ENCODE measurements at places on chromosomes 4 and X. TPM values are rescaled to one million over a fixed set of nuclear protein-coding genes. Genes with fewer than 3 reads are reported as not detected.

Gene TMPRSS11F
- total RNA-seq, result not detected

Gene PRMT9
- 5.8 TPM for total RNA-seq

Gene AFF2
- 0.05 TPM for total RNA-seq

Gene SLC26A1
- 0.22 TPM for total RNA-seq

Gene GRIA2
- total RNA-seq, result not detected

Gene SYNPO2
- total RNA-seq, result 0.93 TPM

Gene TCEAL2
- not detected for total RNA-seq

Gene MAGEC3
- total RNA-seq, result not detected

Gene PNMA3
- total RNA-seq, result not detected

Gene CTAG2
- not detected for total RNA-seq

Gene CDS1
- 14.6 TPM for total RNA-seq

Gene BEX1
- total RNA-seq, result not detected

Gene CRMP1
- total RNA-seq, result not detected

Gene MTCP1
- total RNA-seq, result 10.7 TPM

Gene RGN
- total RNA-seq, result not detected

Gene NIPAL1
- 7.0 TPM for total RNA-seq

GRCh38 chrX:1450361-1451161, 2.1 kb downstream of the ASMTL start:
- DNase-seq, result no peak

DNA sequence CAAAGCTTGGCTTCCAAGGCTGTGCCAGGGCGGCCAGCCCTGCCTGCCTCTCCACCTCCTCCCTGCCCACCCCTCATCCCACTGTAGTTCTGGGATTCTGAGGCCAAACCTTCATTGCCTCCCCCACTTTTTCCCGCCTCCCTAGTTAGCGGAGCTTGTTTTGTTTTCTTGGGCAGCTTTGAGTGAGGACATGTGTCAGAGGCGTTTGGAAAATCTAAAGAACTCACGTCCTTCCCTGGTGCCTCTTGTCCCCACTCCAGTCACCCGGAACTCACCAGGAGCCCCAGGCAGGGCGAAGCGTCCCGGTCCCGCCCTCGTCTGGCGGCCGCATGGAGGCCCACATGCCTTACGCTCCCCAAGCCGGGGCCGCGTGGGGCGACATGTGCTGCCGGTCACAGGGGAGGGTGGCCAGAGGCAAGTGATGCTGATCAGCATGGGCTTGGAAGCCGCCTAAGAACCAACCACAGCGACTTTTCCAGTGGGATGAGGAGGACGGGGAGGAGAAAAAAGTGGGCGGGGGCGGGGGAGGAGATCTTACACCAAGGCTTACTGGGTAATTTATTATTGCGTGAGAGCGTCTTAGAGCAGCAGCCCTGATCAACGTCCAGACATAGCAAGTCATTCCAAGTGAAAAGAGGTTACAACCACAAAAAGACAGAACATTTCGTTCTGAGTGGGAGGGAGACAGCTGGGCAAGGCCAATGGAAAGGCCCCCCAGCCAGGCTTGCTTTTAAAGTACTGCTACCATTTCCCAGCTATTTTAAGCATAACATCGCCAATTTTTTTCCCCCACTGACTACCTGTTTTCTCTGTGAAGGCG, 48.5 kb downstream of the PRPS1 start:
- peak; percentile 78 for DNase-seq

DNA sequence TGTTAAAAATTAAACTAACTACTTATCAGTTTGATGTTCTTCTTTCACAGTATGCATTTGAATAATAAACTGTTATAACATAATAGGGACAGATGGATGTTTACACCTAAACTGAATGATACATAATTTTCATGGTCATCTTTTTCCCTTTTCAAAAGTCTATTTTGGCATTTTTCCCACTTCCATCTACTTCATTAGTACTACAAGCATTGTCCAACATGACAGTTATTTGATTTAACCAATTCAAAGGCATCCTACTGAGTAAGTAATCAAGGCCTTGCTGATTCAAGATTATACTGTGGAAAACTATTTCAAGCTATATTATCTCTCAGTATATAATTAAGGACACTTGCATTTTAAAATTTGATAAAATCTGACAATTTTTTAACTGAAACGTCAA, 212.9 kb downstream of the FAT4 start:
- no peak for DNase-seq

DNA sequence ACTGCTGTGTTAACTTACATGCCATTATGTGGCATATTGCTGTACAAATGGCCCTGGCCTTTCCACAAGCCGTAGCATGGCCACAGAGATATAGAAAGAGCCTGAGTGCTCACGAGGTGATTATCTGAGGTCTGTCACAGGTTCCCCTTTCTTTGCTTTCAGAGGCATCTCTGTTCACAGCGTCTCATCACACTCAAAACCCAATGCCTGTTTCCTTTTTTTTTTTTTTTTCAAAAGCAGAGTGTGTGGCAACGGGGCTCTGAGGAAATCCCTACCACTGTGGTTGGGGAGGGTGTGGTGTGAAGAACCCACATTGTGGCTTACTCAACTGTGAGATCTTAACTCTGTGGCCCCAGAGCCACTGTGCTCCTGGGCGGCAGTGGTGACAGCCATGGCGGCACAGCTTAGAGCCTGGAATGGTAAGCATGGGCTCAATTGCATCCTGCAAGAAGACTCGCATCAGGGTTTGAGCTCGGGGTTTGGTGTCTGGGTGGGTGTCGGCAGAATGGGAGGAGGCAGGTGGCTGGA, 30.8 kb downstream of the RTL5 start:
- DNase-seq, result no peak

DNA sequence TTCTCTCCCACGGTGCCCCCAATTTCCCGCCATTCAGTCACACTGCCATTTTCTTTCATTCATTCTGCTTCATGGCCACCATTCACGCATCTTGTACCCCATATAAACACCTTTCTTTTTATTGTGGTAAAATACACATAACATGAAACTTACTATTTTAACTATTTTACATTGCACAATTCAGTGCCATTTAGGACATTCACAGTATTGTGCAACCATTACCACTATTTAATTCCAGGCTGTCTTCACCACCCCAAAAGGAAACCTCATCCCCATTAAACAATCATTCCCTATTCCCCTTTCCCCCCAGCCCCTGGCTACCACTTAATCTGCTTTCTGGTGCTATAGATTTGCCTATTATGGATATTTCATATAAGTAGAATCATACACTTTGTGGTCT, 15.9 kb downstream of the SPACA5 start:
- no peak for DNase-seq

GRCh38 chr4:155005395-155006090, 202.9 kb upstream of the NPY2R start:
- peak; percentile 15 for DNase-seq

DNA sequence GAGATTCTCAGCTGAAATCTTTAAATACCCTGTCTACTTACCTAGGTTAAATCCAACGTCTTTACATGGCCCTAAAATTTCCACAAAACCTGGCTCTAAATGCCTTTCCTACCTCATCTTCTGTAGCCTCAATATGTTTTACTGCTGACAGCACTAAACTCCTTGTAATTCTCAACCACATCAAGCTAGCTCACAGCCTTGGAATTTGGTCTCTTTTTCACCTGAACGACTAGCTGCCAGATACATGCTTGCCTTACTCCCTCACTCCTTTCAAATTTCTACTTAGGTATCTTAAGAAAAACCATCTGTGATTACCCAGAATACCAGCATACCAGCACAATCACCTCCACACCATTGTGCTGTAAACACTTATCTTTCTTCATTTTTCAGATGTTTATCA, 635.6 kb upstream of the PCDH10 start:
- no peak for DNase-seq

- DNase-seq, result no peak
Observed at GRCh38 chr4:166422475-166422874, 549.4 kb downstream of the TLL1 start.

GRCh38 chrX:18461431-18461830, 36.0 kb downstream of the CDKL5 start:
- no peak for DNase-seq

GRCh38 chrX:132636080-132636479, 147.2 kb upstream of the MBNL3 start:
- DNase-seq, result no peak

DNA sequence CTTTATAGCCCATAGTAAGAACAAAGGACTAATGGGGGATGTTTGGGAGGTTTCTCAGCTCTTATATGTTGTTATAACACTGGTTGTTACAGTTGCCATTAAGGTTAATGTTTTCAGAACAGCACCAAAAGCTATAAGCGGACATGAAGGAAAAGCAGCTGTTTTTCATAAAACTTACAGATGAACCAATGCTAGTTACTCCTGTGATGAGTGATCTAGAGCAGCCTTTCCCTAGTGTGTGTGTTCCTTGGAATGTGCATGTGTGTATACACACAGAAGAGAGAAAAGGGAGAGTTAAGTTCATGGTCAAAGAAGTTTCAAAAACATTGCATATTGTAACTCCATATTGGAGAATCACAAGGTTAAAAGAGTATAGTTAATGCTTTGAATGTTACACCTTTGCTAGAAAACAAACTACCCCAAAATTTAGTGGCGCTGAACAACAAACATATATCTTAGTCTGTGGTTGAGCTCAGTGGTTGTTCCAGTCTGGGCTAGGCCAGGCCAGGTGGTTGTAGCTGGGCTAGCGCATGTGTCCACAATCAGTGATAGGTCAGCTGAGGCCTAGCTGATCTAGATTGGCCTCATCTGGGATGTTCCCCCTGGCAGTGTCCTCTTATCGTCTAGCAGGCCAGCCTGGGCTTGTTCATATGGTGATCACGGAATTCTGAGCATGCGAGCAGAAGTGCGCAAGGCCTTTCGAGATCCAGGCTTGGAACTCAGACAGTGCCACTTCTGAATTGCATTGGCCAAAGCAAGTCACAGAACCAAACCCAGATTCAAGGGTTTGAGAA, 151.0 kb downstream of the NHS start:
- DNase-seq, result no peak

GRCh38 chrX:19683358-19683757, 168.1 kb upstream of the MAP3K15 start:
- no peak for DNase-seq

DNA sequence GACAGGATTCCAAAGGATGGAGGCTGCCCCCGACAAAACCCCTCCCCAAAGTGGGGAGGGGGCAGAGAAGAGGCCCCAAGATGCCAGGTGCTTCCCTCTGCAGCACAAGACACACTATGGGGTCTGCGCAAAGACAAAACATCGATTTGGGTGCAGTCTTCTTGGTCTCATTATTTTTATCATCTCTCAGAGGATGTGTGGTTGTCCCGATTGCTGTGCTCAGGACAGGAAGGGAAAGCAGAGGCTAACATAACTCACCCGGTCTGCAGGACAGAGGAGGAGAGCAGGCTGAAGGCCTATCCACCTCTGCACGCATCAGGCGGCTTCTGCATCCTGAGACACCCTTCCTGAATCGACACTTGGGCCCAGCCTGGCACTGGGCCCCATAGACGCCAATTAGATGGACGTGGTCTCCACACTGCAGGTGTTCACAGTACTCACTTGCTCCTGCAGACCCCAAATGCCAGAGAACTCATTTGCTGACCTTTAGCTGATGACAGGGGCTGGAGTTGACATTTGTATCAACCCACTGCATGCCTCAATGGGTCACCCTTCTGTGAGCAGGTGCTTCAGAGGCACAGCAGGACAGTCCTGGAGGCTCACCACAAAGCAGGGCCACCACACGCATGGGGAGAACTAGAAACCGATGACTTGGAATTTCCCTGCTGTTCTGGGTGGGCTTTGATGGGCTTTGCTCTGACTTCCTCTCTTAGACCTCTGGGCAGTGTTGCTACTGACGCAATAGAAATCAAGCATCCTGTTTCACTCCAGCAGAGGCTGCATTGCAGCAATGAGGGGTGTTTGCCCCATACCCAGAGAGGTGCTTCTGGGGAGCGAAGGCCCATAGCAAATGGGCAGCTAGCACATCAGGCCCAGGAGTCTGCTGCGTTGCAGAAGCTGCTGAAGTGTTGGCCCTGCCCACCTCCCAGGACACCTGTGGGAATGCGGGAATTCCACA, 96.3 kb upstream of the ENPP6 start:
- no peak for DNase-seq

- peak; percentile 48 for DNase-seq
Observed at GRCh38 chr4:77052352-77052751, 23.4 kb downstream of the CCNI start.

- DNase-seq, result no peak
Observed at GRCh38 chr4:13349096-13349495, 135.0 kb downstream of the RAB28 start.

DNA sequence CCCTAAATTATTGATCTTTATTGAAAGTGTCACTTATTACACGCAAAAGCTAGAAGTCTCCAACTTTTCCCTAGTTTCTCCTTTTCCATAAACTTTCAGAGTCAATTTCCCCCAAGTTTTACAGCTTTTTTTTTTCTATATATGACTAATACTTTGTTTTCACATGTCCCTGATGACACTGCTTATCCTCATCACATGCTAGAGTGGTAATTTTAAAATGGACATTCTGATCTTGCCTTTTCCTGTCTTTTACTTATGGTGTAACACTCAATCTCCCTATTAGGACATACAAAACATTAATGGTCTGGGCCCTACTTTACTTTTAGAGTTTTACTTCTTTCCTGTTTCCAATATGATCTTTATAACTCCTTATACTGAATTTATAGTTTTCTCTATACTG, 112.6 kb downstream of the ANK2 start:
- DNase-seq, result no peak

DNA sequence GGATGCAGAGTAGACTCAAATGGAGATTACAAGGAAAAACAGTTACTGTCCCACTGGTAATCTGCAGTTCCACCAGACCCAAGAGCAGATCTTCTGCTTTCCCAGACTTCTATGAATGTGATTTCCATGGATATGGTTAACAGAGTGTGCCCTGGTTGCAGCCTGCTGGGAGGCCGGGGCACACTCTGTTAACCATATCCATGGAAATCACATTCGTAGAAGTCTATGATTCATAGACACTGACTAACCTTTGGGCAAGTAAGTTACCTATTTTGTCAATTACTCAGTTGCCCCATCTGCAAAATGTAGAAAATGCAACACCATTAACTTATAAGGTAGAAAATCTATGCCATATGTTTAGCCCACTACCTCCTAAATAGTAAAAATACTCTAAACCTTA, 443.1 kb upstream of the PITX2 start:
- no peak for DNase-seq

GRCh38 chr4:91754716-91755115, 549.0 kb upstream of the GRID2 start:
- no peak for DNase-seq

DNA sequence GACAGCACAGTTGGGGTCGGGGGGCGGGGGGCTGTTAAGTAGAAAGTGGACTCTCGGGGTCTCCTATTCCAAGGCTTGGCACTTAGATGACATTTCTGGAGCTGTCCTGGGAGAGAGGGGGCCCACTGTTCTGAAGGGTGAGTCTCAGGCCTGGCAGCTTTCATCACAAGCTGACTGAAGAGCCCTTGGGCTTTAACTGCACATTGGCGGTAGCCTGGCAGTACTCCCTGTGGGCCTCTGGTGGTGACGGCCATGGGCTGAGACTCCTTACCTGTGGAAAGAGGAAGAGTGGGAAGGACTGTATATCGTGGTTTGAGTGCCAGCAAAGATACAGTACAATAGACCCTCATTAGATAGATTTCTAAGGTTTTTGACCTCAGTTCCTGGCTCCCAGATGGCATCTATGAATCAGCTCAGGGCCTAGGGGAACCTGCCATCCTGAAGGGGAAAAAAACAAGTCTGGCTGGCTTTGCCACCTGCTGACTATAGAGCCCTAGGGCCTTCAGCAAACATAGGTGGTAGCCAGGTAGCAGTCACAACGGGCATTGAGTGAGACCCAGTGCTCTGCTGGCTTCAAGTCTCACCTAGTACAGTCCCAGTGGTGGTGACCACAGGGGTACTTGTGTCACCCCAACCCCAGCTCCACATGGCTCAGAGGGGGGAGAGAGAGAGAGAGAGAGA, 87.9 kb downstream of the ANKRD17 start:
- DNase-seq, result no peak

Measured in HCT116 (cell line).